Ovary (tissue), 10 donors: ENCODE measurements at places on chromosomes 3 and 15. TPM values are rescaled to one million over a fixed set of nuclear protein-coding genes. Genes with fewer than 3 reads are reported as not detected.

DNA sequence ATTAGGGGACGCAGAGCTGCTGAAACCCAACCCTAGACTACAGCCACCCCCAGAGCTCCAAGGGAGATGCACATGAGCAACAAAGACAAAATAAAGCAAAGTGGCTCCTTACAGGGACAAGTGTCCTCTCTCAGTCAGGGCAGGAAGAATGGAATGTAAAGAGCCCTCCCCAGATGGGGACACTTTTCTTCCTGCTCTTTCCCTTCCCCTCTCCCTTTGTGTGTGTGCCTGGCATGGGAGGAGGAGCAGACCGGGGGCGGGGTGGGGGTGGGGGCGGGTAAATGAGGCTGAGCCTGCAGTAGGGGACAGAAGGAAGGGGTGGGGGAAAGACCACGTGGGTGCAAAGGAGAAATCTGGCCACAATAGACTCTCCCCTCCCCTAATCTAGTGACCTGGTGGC lies 37.4 kb downstream of the ACAA1 start:
- DNase-seq = no peak

GRCh38 chr3:172524611-172525010 lies 1.4 kb upstream of the TNFSF10 start:
- no peak for DNase-seq

DNA sequence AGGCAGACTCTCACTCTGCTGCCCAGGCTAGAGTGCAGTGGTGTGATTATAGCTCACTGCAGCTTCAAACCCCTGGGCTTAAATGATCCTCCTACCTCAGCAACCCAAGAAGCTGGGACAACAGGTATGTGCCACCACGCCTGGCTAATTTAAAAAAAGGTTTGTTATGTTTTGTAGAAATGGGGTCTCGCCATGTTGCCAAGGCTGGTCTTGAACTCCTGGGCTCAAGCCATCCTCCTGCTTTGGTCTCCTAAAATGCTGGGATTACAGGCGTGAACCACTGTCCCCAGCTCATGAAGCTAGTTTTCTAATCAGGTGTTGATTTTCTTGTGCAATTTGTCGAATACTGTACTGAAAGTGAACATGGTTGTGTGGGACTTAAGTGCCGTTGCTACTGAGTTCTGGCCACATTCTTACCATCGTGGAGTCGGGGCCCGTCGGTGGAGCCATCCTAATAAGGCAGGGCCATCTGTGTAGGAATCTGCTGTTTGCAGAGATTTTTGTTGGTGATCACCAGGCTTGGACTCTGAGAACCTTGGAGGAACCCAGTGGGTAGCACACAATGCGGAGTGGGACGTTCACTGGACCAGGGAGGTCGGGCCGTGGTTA lies 193.2 kb downstream of the GOLGA6L6 start:
- DNase-seq = no peak

GRCh38 chr3:162019817-162020216 lies 523.2 kb downstream of the OTOL1 start:
- DNase-seq = no peak

CCR1 gene
- polyA plus RNA-seq = 2.1 TPM

GRCh38 chr3:146159037-146159436 lies 1.9 kb downstream of the PLOD2 start:
- no peak for DNase-seq
